ENCODE measurements at places on chromosomes 4 and X.

GRCh38 chrX:117996918-117997480, 119.6 kb downstream of the KLHL13 start:
- no peak for DNase-seq

DNA sequence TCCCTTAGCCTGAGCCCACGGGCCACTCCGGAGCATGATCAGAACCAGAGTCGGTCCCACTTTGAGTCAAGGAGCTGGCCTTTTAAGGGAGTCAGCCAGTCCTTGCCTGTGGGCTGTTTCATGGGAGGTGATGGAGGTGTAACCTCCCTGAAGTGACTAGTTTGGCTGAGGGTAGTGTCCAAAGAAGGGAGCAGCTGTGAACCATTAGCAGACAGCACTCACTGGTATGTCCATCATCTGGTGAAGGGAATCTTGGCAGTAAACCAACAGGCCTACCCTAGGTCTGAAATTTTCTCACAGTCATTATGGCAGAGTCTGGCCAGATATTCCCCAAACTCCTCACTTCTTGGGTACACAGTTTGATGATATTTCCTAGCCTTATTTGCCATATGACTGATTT, 12.3 kb upstream of the REPS2 start:
- no peak for DNase-seq

GRCh38 chr4:118711052-118711451, 25.9 kb downstream of the METTL14 start:
- no peak for DNase-seq

- DNase-seq: peak; percentile 86
Measured at GRCh38 chrX:150690126-150690525, 3.1 kb upstream of the MTMR1 start.

DNA sequence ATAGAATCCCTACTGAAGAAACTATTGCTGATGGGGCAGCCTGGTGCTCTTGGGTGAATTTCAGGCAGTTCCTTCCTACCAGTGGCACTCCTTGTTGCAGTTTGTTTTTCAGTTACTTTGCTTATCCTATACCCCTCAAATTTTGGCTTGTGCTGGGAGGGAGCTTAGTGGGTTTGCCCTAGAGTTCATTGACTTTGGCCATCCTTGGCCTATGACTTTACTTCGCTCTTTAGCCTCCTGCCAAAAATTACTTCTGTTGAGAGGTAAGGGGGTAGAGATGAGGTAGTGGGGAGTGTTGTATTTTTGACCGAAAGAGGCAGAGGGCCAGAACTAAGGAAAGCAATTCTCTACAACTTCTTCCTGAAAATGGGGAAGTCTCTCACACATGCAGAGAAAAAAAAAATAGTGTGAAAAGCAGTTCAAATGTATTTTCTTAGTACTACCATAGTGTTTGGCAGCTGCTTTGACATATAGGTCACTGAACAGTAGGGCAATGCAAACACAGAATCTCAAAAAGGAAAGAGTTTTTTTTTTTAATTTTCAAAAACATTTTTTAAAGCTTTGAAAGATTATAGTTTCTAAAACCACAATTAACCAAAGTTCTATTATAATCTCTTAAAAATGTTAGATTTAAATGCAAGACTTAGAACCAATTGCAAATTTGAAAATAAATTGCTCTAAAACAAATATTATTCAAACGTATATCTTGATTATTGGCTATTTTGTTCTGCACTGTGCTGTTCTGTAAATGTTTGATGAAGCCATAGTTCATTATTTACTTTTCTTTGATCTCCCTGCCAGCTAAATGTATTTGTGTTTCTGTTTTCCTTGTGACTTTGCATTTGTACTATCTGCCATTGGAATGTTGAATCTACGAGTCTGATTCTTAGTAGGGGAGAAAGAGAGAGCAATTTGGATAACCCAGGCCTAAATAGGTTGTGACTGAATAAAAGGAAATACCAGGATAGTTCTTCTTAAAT, 73.6 kb downstream of the DCK start:
- no peak for DNase-seq

DNA sequence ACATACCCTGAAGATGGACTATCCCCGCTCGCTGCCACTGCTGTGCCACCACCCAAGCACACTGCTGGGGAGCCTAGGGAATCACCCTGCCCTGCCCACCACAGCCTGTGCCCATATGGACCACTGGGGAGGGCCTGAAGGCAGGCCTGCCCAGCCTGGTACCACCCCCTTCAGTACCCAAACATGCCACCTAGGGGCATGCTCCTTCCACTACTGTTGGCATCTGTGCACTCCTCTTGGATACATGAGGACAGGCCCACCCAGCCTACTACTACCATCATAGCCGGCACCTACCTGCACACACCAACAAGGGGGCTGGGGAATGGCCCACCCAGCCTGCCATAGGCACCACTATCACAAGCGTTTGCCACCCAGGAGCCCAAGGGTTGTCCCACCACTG, 30.1 kb upstream of the PRDX4 start:
- DNase-seq: no peak

GRCh38 chr4:45931154-45931553, 192.7 kb downstream of the GABRG1 start:
- DNase-seq: peak; percentile 4

DNA sequence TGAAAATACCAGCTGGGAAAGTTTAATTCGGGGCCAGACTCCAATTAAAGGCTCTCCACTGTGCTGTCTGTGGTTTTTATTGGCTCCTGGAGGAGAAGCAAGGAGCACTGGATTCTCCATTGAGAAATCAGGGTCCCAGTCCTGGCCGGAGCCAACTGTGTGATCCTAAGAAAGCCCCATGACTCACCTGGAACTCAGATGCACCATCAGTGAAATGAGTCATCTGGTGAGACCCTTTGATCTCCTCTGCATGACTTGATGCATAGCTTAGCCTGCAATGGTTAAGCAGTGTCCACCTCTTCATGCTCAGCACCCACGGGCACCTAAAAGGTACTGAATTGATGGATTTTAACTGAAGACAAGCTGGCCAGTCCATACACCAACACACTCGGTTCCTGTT, 119.2 kb upstream of the VCX3B start:
- DNase-seq: no peak

DNA sequence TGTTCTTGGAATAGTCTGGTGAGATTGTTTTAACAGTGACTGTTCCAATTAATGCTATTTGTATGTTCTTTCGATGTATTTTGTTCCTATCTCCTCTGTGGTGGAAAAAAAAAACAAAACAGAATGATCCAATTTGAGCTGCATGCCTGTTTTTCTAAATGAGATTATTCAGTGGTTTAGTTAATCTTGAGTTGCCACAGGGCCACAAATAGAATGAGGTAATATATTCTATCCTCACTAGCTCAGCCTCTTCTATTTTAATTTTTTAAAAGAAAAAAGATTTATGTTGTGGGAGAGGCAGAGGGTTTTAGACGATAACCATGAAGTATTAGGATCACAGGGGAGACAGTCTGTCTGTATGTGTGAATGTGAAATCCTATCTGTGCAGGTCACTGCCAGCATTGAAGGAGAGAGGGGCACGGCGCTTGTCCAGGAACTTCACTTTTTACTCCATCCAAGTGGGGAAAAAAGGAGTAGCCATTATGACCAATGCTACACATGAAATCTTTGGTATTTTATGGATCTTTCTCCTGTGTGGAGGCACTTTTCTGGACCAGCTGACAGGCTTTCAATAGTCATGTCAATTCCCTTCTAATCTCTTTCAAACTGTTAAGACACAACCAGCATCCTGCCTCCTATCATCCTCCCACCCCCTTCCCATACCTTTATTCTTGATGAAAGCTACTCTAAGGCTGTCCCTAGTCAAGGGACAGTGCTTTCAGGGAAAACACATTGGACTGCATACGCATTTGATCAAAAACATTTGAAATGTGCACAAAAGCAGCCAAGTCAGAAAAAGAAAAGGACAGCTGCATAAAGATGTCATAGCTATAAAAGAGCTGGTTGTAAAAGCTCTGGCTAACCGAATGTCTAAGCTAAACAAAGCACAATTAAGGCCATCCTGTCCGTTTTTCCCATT, 1063.8 kb upstream of the INTU start:
- DNase-seq: no peak

GRCh38 chrX:80812176-80812575, 2.5 kb upstream of the BRWD3 start:
- DNase-seq: peak; percentile 13

- DNase-seq: no peak
Measured at GRCh38 chr4:52795533-52795932, 44.3 kb upstream of the ERVMER34-1 start.

DNA sequence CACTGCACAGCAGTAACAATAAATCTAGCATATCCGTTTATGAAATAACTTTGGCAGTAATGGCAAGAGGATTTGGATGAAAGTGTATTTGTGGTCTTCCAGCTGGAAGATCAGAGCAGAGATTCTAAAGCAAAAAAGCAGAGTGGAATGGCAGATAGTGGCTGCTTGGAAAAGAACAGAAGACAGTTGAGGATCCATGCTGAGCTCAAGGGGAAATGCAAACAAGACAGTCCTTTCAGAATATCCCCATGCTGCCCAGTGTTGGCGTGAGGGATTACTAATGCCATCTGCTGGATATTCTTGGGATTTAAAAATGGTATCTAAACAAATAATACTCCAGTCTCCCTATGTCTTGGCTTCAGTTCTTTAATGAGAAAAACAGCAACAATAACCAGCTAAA, 629.1 kb upstream of the ATOH1 start:
- no peak for DNase-seq

DNA sequence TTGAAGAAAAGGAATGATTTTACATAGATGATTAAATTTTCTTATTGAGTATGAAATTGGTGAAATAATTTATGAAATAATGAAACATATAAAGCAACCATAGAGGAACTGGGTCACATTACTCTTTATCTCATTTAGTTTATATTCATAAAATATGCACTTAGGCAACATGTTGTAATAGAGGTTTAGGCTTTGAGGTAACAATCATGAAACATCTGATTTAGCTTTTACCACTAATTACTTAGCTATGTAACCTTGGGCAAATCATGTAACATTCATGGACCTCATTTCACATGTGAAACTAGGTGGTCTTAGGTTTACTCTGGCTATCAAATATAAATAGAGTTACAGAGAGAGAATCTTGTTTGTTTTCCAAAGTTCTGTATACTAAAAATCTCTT, 54.5 kb upstream of the SMARCA5 start:
- no peak for DNase-seq

- DNase-seq: no peak
Measured at GRCh38 chrX:153868576-153869472, 17.1 kb downstream of the L1CAM start.

GRCh38 chr4:69523385-69524132, 27.9 kb upstream of the UGT2B4 start:
- no peak for DNase-seq

- DNase-seq: no peak
Measured at GRCh38 chrX:102126863-102127262, 1.4 kb downstream of the TCEAL2 start.

DNA sequence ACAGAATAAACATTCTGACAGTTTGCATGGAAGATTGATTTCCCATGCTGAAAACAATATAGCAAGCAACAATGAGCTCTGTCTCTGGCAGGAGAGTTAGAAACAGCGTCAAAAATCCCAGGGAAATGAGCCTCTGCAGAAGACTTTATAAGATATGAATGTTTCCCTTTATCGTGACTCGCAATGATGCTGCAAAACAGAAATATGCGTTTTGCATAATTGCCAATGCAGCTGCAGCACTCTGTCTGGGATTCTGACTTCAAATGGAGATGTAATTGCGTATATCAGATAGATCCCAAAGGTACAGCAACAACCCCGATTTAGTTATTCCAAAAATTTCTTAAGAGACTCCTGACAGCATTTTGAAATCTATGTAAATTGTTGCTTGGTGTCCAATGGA, 702.4 kb upstream of the EPHA5 start:
- DNase-seq: no peak

GRCh38 chr4:36687681-36688080, 406.3 kb downstream of the DTHD1 start:
- DNase-seq: no peak

DNA sequence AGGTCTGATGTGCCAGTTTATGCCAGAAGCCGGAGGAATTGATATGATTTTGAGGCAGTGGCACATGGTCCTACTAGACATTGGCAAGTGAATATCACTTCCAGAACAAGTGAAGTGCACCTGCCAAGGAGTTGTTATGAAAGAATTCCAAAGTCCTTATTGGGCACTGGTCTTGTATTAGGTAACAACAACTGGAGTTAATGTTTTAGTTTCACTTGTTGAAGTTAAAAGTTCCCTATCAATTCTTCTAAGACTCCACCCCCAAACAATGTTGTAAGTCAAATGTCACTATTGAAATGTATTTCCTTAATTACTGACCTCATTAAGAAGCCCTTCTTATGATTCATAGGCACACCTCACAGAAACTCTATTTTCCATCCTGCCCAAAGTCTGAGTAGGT, 3.1 kb downstream of the TET2 start:
- DNase-seq: no peak

GRCh38 chr4:3388471-3389232, 53.1 kb upstream of the HGFAC start:
- DNase-seq: peak; percentile 66

DNA sequence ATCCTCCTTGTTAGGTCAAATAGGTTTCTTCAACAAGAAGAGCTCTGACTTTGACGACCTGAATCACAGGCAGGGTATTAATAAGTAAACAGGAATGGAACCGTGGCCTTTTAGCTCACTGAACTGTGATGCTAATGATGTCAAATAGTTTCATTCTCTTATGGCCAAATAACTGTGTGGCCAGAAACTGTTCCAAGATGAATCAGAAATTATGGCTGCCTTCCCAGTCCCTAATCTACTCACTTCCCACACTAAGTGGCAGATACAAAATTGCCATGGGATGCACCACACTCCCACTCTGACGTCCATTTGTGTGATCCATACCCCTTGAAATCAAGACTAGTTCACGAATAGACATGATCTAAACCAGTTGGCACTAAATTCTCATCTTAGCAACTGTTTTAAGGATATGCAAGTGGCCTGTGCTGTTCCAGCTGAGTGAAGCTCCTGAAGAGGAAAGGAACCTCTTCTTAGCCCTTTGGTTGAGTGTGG, 455.4 kb downstream of the IL15 start:
- peak; percentile 63 for DNase-seq

DNA sequence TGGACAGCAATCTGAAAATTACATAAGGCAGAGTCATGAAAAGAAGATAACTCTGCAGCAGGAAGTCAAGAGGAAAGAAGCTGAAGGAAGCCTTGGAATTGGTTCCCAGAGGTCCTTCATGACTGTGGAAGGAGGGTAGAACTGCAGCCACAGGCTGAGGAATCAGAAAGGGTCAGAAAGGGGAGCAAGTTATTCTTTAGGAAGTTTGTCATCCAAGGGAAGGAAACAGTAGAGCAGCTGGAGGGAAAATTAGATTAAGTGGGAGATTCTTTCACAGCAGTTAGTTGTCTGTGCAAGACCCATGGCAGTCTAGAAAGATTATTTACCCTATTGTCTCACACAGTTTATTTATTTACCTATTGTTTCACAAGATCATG, 9.3 kb upstream of the ADH1C start:
- no peak for DNase-seq

- no peak for DNase-seq
Measured at GRCh38 chr4:30722359-30723200, 2.4 kb downstream of the PCDH7 start.

GRCh38 chrX:107711521-107712181, 63.9 kb downstream of the TSC22D3 start:
- no peak for DNase-seq

All from MG63 (cell line).